ENCODE measurements at places on chromosomes 16 and 17. TPM values are rescaled to one million over a fixed set of nuclear protein-coding genes. Genes with fewer than 3 reads are reported as not detected.

Gene CDH13
- 58.0 TPM for total RNA-seq

Gene OTOA
- 0.09 TPM for total RNA-seq

Gene YBX2
- total RNA-seq = not detected

Gene FBXO39
- total RNA-seq = 0.57 TPM

Gene UBB
- 773 TPM for total RNA-seq

Gene RAP1GAP2
- total RNA-seq = 1.5 TPM

Gene RNF112
- total RNA-seq = 2.3 TPM

Gene KRTAP3-2
- total RNA-seq = not detected

Gene TRPV3
- 1.9 TPM for total RNA-seq

Gene CNGB1
- not detected for total RNA-seq

Gene TEX19
- total RNA-seq = not detected

Gene PCGF2
- 4.8 TPM for total RNA-seq

Gene ADAMTS18
- total RNA-seq = 0.08 TPM

Gene SNAI3
- total RNA-seq = not detected

Gene AXIN2
- total RNA-seq = 8.0 TPM

Gene CES4A
- 2.2 TPM for total RNA-seq

Gene MT4
- not detected for total RNA-seq

Gene TEKT1
- total RNA-seq = not detected

Gene ETV4
- total RNA-seq = 0.41 TPM

Gene CRHR1
- not detected for total RNA-seq

Gene MMP28
- total RNA-seq = not detected

Gene CD19
- not detected for total RNA-seq

Gene IL34
- 3.4 TPM for total RNA-seq

Gene MAP3K3
- total RNA-seq = 37.4 TPM

Gene PLCG2
- 0.09 TPM for total RNA-seq

Gene ST6GALNAC1
- not detected for total RNA-seq

Gene CCL16
- total RNA-seq = not detected

Gene SDK2
- total RNA-seq = not detected

Gene KRT17
- total RNA-seq = not detected

Gene ATP2C2
- total RNA-seq = not detected

Gene MYH3
- total RNA-seq = 0.45 TPM

Gene TMC7
- 1.5 TPM for total RNA-seq

Gene MBTD1
- 15.7 TPM for total RNA-seq

Gene FAM171A2
- total RNA-seq = 3.1 TPM

Gene QRICH2
- total RNA-seq = 1.8 TPM

Gene NOS2
- total RNA-seq = 0.16 TPM

Gene ESRP2
- total RNA-seq = not detected

Gene KCNG4
- total RNA-seq = not detected

Gene KLHL10
- 0.09 TPM for total RNA-seq

Gene SLC38A7
- total RNA-seq = 17.3 TPM

Gene THRA
- total RNA-seq = 26.0 TPM

Gene TMEM114
- not detected for total RNA-seq

Gene SP6
- total RNA-seq = not detected

Gene ACSM3
- 0.65 TPM for total RNA-seq

Gene PRSS8
- total RNA-seq = not detected

Gene NPIPA3
- 0.54 TPM for total RNA-seq

Gene GP1BA
- not detected for total RNA-seq

Gene CA5A
- not detected for total RNA-seq

Gene SLC35G6
- total RNA-seq = not detected

Gene IQCK
- total RNA-seq = 22.3 TPM

Gene KRTAP4-3
- not detected for total RNA-seq

Gene WWP2
- total RNA-seq = 28.5 TPM

Gene AOC2
- 0.25 TPM for total RNA-seq

Gene TPSD1
- not detected for total RNA-seq

Gene SDR42E2
- total RNA-seq = not detected

Gene CACNG5
- not detected for total RNA-seq

Measured in fibroblast of the aortic adventitia (primary cell).